ENCODE measurements at places on chromosomes 5 and 9.

- no peak for DNase-seq
Measured at GRCh38 chr5:62506659-62507460, 71.8 kb upstream of the LRRC70 start.

- DNase-seq = no peak
Measured at GRCh38 chr5:135208903-135209721, 175.1 kb upstream of the PITX1 start.

- DNase-seq = no peak
Measured at GRCh38 chr9:124797343-124798103, 20.6 kb downstream of the OLFML2A start.

GRCh38 chr9:83623679-83624076, 735 bp downstream of the IDNK start:
- no peak for DNase-seq
